ENCODE measurements at places on chromosomes 1 and 21.

GRCh38 chr1:16421201-16421600, 16.0 kb downstream of the SPATA21 start:
- no peak for DNase-seq

- DNase-seq, result no peak
These were observed 34.8 kb upstream of the ATP6V1G3 start for GRCh38 chr1:198575292-198575691.

- no peak for DNase-seq
These were observed 138.9 kb downstream of the SETD4 start for GRCh38 chr21:35921471-35921870.

DNA sequence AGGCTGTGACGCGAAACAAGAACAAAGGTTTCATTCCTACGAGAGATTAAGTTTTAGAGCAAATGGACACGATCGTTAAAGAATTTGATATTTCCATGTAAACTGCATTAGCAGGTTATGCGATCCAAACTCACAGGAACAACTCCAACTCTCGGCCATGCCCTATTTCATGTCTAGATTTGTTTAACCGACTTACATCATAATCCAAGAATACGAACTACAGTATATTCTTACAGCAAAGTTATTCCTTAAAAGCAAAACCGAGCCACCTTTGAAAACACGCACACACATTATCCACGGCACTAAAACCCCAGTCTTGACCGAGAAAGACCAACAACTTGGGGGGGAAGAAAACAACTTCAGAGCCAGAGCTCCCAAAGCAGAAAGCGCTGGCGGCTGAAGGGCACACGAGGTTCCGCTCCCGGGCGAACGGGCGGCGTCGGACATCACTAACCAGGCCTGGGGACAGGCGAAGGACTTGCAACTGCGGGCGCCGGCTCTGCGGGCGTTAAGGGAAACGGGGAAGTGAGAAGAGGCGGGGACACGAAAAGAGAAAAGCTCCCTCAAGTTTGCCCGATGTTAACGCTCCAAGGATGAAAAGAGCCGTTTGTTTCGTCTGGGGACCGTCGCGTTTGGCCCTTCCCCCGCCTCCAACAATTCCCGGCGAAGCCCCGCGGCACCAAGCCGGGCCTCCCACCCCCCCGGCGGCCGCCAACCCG, 690 bp downstream of the B3GALNT2 start:
- DNase-seq, result peak; percentile 42

DNA sequence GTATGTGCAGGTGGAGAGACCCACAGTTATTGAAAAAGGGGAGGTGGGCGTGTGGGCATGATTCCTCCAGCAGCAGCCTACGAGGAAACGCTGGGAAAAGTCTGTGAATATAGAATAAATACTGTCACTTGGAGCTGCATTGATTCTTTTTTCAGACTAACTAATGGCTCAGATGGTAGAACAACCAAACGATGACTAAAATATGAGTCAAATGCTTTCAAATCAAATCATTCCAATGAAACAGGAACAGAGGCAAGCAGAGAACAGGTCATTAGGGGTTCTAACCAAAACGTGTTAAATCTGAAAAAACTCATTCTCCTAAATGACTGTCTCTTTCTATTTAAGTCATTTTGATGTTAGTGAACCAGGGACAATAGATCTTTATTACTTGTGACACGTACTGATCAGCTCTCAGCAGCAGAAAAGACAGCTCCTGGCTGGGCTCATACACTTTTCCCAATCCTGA, 35.1 kb upstream of the SEC16B start:
- no peak for DNase-seq

DNA sequence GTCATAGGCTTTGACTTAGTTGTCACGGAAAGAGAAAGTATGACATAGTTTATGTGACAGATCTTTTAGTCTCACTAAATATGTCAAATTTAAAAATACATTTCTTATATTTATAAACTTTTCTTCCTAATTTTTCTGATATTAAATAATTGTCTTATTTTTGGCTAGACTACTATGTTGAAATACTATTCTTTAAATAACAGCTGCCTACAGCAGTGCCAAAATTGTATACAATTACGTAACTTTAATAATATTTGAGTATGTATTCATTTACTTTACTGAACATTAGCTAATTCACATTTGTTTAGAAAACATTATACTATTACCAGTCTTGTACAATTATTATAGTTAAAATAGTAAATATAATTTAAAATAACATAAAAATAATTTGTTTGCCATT, 137.4 kb downstream of the ADGRL4 start:
- DNase-seq, result no peak

DNA sequence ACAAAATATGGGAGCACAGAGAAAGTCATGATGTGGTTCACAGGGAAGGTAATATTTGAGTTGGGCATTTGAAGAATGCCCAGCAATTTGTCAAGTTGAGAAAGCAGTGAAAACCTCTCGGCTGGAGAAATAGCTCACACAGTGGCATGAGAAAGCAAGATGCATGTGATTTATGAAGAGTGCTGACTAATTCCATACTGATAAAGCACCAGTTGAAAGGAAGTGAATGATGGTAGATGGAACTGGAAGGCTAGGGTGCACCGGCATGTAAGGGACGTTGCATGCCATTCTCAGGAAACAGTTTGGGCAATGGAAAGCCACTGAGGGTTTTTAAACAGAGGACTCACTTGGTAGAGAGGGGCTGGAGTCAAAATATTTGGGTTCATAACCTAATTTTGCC, 53.5 kb upstream of the MTF2 start:
- no peak for DNase-seq

- no peak for DNase-seq
These were observed 1716.6 kb downstream of the MRPL39 start for GRCh38 chr21:23890652-23891051.

- peak; percentile 10 for DNase-seq
These were observed 10.5 kb downstream of the MTX1 start for GRCh38 chr1:155218854-155219591.

- DNase-seq, result peak; percentile 89
These were observed 4.5 kb downstream of the DLGAP3 start for GRCh38 chr1:34924759-34925555.

- DNase-seq, result no peak
These were observed 51.6 kb downstream of the EIF2B3 start for GRCh38 chr1:44934791-44935190.

DNA sequence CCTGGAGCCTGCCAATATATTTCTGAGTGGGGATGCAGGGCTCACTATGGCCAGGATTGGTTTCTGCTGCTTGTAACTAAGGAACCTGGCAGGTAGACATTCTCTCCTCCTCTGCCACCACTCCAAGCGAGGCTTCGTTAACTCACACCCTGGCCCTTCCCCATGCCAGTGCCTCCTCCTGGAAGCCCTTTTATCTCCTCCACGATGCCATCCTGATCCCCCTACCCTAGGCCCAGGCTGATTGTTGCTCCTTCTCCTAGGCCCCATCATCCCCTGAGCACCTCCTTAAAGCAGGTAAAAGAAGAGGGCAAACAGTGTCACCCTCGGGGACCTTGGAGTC, 118.5 kb downstream of the DMRTB1 start:
- DNase-seq, result no peak

- no peak for DNase-seq
These were observed 180.6 kb downstream of the PAPPA2 start for GRCh38 chr1:176643536-176643935.

GRCh38 chr1:46352363-46352762, 11.8 kb downstream of the NSUN4 start:
- no peak for DNase-seq

DNA sequence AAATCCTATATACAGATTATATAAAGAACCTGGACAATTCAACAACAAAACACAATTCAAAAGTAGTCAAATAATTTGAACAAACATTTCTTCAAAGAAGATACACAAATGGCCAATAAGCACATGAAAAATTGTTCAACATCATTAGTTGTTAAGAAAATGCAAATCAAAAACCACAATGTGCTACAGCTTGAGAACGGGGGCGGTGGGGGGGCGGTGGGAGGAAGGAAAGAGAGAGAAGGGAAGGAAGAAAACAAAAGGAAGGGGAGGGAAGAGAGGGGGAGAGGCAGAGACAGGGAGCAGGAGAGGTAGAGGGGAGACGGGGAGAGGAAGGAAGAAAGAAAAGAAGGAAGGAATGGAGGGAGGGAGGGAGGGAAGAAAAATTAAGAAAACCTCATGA, 44.1 kb downstream of the ASH1L start:
- no peak for DNase-seq

- no peak for DNase-seq
These were observed 4.9 kb downstream of the CROCC start for GRCh38 chr1:16926491-16927073.

DNA sequence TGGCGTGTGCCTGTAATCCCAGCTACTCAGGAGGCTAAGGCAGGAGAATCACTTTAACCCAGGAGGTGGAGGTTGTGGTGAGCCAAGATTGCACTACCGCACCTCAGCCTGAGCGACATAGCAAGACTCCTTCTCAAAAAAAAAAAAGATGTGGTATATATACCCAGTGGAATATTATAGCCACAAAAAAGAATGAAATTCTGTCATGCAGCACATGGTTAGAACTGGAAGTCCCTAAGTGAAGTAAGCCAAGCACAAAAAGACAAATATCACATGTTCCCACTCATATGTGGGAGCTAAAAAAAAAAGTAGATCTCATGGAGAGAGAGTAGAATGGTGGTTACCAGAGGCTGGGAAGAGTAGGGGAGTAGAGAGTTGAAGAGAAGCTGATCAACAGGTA, 18.7 kb downstream of the PSMB4 start:
- DNase-seq, result no peak

DNA sequence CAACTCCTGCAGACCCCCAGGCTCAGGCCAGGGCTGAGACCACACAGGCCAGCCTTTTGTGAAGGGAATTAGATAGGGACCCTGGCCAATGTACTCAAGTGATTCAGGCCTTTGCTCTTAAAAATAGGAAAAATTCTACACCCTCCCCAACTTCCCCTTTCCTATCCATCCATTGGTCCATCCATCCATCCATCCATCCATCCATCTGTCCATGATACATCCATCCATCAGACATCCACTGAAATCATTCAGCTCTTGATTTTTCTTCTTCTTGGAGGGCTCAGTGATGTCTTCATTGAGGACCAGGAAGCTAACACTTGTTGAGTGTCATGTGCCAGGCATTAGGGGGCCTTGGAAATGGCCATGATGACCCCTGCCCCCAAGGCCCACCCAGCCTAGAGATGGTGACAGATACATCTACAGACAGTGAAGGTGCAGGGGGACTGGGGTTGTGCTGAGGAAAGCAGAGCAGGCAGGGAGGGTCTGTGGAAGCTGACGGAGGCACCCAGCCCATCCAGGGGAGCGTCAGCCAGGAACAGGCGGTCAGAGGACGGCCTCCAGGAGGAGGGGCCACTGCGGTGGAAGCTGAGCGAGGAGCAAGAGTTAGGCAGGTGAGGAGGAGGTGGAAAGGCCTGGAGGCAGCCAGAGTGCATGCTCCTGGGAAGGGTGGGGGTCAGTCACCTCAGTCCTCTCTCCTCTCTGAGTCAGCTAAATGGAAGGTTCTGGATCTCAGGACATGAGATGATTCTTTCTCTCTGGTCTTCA, 81.9 kb downstream of the EPHB2 start:
- no peak for DNase-seq

DNA sequence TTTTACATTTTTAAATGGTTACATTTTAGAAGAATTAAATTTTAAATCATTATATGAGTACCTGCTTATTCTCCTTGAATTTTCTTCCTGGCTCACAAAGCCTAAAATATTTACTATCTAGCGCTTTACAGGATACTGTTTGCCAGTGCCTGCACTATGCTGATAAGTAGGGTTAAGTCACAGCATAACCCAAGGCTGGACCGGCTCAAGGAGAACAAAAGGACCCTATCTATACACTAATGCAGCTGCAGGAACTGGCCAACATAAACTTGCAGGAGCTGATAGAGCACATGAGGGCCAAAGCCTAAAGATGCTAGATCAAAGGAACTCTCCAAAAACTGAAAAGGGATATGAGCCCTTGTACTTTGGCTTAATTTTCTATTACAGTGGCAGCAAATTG, 1086.9 kb upstream of the TMPRSS15 start:
- DNase-seq, result no peak

DNA sequence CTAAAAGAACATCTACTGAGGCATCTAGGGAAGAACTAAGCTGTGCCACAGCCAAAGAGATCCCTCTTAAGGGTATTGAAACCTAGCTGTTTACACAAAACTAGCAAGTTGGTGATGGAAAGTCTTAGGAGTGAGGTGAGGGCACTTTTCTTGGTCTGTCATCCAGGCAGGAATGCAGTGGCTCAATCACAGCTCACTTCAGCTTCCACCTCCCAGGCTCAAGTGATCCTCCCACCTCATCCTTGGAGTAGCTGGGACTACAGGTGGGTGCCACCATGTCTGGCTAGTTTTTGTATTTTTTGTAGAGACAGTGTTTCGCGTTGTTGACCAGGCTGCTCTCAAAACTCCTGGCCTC, 2.4 kb downstream of the PLEKHO1 start:
- no peak for DNase-seq

- DNase-seq, result no peak
These were observed 58.7 kb upstream of the GADD45A start for GRCh38 chr1:67626090-67626860.

- no peak for DNase-seq
These were observed 72.4 kb downstream of the ADARB1 start for GRCh38 chr21:45146801-45147200.
